ENCODE measurements at places on chromosomes 11 and 22.
A peak's percentile ranks its signal among the peaks of the same experiment; 100 is the strongest.

GRCh38 chr11:45334410-45334809, 48.3 kb upstream of the SYT13 start:
- DNase-seq, result no peak

GRCh38 chr22:19761725-19762567, 1.4 kb downstream of the TBX1 start:
- DNase-seq, result no peak

DNA sequence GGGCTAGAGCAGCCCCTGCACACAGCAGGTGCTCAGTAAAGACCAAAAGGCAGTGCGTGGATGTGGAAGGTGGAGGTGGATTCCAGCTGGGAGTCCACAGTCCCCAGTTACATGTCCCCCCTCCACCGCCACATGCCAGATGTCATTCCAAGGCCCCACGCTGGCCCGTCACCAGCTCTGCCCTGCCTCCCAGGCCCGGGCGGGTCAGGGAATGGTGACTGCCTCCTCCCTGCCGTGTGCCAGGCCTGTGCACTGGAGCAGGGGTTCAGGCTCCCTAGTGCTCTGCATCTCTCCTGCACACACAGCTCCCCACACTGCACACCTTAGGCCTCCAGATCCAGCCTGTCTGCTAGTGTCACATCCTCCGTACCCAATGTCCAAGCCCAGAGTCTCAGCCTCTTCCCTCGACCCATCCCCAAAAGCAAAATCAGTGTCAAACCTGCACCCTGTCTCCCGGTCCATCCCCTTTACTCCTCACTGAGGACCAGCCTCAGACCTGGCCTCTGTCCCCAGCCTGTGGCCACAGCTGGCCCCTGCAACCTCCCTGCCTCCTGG, 40.2 kb upstream of the PRODH start:
- DNase-seq, result no peak

DNA sequence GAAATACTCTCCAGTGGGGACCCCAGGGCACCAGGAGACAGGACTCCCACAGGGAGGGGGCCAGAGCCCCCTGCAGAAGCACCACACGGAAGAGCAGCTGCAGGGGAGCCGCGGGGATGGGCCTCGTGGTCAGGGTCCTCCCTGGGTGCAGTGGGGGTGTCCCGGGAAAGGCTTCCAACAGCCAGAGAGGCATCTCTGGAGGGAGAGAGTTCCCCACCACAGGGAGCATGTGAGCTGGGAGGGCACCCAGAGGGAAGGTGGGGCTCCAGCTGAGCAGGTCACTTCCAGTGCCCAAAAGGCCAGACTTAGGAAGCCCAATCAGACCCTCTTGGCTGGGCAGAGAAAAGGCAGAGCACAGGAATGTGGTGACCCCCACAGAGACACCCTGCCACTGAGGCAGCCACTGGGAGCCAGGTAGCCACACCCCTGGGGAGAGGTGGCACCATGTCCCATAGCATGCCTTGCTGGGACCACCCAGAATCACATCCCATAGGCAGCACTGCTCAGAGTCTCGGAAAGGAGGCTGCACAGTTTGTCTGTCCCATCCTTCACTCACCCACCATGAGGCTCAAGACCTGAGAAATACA, 49.9 kb upstream of the LMO1 start:
- no peak for DNase-seq

DNA sequence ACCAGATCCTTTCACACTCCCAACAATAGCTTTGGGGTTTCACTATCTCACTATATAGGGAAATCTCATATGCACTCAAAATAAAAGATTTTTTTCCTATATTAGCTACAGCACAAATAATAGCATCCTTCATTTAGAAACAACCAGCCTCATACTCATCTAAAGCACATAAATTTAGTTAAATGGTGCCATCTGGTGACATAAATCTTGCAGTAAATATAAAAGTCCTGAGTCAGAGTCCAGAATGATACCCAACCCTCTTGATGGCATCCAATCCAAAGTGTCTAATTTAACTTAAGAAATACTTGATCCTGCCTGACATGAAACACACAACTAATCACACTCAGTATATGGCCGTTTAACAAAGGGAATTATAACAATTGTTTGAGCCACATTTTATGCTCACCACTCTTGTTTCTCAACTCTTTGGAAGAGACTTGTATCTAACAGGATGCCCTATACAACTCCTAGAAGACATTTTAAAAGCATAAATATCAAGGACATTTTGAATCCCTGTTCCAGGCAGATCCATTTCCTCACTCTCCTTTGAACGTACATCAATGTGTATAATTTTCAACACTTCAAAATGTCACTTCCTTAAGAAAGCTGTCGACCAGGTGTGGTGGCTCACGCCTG, 36.2 kb downstream of the DLG2 start:
- no peak for DNase-seq

GRCh38 chr22:37933711-37934376, 19.6 kb downstream of the C22orf23 start:
- peak; percentile 68 for DNase-seq

DNA sequence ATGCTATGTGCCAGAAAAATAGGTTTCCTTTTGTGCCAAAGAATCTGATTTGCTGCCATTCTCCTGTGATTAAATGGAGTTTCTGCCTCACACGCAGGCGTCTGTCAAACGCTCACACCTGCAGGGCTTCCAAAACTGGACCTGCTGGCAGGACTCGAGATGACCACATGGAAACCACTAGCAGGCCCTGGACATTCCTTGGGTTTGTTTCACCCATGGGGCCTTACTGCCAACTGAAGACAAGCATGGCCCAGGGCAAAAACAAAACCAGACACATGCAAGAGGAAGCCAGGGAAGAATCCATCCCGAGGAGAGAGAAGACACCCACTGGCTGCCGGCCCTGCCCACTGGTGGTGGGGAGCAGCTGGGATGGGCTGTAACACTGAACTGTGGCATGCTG, 55.9 kb upstream of the MN1 start:
- DNase-seq, result no peak

GRCh38 chr11:5137014-5137413, 1.1 kb downstream of the OR52A5 start:
- DNase-seq, result no peak

- DNase-seq, result no peak
These were observed 415.9 kb downstream of the TBC1D22A start for GRCh38 chr22:47178339-47178738.

Measured in activated T-helper 1 cell treated with Interleukin-2 at 50 U/mL for 16 hours (primary cell).